ENCODE measurements at places on chromosomes 3 and 15. TPM values are rescaled to one million over a fixed set of nuclear protein-coding genes. Genes with fewer than 3 reads are reported as not detected.

GRCh38 chr3:178088963-178089362 is 447.3 kb upstream of the KCNMB2 start:
- H3K36me3 ChIP-seq: no peaks in the 10 kb centered on the region
- no peaks in the 10 kb centered on the region for H3K27me3 ChIP-seq
- DNase-seq: no peak
- no peak overlapping the region for H3K4me3 ChIP-seq
- no peak overlapping the region for H3K27ac ChIP-seq
- peaks cover 24% of the 10 kb centered on the region for H3K4me1 ChIP-seq

GRCh38 chr3:7740458-7740857 is 761.2 kb upstream of the LMCD1 start:
- H3K4me3 ChIP-seq: no peak overlapping the region
- no peak for DNase-seq
- no peaks in the 10 kb centered on the region for H3K27me3 ChIP-seq
- no peaks in the 10 kb centered on the region for H3K4me1 ChIP-seq
- no peaks in the 10 kb centered on the region for H3K36me3 ChIP-seq

DNA sequence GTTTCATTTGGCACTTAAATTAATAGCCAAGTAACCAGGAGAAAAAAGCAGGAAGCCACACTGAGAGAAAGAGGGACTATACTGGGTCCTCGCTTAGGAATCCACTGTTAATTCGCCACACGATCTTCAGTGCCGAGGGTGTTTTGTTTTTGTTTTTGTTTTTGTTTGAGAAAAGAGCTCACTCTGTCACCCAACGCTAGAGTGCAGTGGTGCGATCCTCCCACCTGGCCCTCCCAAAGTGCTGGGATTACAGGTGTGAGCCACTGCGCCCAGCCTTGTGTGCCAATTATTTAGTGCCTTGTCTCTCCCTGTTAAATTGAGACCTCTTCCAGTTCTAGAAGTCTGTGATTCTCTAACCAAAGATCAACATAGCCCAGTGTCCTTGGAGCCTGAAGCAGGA is 53.8 kb upstream of the TPM1 start:
- no peak overlapping the region for H3K4me3 ChIP-seq
- H3K4me1 ChIP-seq: no peaks in the 10 kb centered on the region
- no peaks in the 10 kb centered on the region for H3K36me3 ChIP-seq
- peaks cover 10% of the 10 kb centered on the region for H3K27me3 ChIP-seq

DNA sequence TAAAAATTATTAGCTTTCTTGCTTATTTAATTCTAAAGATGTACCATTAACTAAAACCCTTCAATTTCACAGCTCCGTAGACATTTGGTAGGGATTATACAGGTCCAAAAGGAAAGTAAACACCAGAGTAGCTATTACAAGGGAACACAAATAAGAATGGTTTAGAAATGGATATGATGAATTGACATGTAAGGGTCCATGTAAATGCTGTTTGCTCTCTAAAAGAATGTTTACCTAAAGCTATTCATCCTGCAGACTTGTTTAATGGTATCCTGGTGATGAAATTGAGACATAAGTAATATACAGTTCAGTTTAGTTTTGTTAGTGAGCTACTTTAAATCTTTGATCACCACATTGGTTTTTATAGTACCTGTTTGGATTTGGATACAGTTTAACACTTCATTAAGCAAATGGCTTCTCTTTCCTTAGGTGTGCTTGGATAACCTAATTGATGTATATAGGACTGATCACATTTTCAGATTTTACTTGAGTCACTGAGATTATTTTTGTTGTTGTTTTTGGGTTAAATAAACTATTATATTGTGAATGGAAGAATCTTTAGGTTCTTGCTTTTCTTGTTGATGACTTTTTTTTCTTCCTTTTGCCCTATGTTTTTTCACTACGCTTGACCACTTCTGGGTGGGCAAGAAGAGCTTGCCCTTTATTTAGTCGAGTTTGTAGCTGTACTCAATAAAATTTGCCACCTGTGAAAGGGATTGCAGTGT is 115.4 kb downstream of the TCF12 start:
- no peak overlapping the region for H3K4me3 ChIP-seq
- H3K27me3 ChIP-seq: no peaks in the 10 kb centered on the region
- H3K4me1 ChIP-seq: peaks cover 20% of the 10 kb centered on the region
- no peak overlapping the region for H3K27ac ChIP-seq
- DNase-seq: no peak

GRCh38 chr3:149448331-149448831 is 26.1 kb upstream of the TM4SF4 start:
- H3K27me3 ChIP-seq: no peaks in the 10 kb centered on the region
- no peak for DNase-seq
- H3K27ac ChIP-seq: no peak overlapping the region
- H3K36me3 ChIP-seq: no peaks in the 10 kb centered on the region
- H3K4me3 ChIP-seq: no peak overlapping the region

DNA sequence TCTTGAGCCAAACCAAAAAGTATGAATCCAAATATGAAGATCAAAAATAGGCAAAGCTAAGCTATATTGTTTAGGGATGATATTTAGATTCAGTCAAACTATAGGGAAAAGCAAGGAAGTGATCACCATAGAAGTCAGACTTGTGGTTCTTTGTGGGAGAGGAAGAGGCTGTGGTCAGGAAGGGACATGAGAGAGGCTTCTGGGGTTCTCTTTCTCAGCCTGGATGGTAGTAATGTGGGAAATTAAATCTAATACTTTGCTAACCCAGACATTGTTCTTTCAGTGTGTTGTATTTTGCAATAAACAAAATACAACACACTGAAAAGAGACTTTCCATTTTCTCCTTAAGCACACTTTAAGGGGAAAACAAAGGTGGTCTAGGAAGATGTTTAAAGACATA is 3.1 kb downstream of the CX3CR1 start:
- peaks cover 19% of the 10 kb centered on the region for H3K4me1 ChIP-seq
- no peak for DNase-seq
- no peaks in the 10 kb centered on the region for H3K36me3 ChIP-seq
- no peak overlapping the region for H3K27ac ChIP-seq
- H3K27me3 ChIP-seq: no peaks in the 10 kb centered on the region
- no peak overlapping the region for H3K4me3 ChIP-seq

DNA sequence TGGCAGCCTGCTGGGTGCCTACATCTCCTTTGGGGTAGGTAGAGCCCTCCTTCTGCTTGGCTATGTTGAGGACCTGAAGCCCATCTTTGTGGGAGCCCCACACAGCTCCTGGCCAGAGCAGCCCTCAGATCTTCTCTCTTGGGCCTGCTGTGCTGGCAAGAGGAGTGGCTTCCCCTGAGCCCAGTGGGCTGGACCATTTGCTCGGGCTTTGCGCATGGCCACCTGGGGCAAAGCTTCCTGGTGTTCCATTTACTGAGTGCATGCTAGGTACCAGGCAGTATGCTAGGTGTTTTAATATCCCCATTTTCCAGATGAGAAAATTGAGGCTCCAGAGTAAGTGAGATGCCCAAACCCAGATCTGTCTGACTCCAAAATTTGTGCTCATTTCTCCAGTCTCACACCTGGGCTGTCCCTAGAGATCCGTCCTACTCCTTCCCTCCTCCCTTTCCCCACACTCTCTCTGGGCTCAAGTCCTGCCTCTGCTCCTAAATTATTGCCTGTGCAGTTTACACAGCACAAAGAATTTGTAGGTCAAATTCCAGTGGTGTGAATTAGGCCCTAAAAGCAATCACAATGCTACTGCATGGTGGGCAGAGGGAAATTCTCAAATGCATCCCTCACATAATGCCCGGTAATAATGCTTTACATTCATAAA is 39.7 kb downstream of the SLC28A1 start:
- H3K27me3 ChIP-seq: no peaks in the 10 kb centered on the region
- no peak overlapping the region for H3K27ac ChIP-seq
- no peak for DNase-seq
- H3K4me1 ChIP-seq: peaks cover 3% of the 10 kb centered on the region
- no peaks in the 10 kb centered on the region for H3K36me3 ChIP-seq

The SETD5 gene
- 89.8 TPM for total RNA-seq

DNA sequence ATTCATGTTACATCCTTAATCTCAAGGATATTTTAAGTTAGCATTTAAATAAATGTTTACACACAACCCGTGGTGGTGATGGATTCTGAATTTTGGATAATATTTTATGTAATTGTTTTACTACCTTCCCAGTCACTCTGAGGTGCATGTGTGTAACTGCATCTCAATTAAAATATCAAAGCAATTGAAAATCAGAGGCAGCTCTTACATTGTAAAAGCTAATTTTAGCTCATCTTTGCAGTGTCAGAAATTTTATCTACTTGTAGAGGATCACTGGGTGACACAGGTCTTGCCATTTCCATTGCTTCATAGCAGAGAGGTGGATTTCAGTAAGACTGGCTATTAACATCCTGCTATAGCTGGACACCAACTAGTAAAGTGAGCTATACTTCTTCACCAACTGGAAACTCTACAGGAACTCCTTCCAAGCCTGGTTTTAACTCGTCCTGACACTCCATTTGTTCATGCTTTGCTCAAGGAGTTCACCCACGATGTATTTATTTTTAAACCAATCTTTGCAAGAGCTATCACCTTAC is 19.6 kb upstream of the MITF start:
- H3K36me3 ChIP-seq: no peaks in the 10 kb centered on the region
- H3K27me3 ChIP-seq: no peaks in the 10 kb centered on the region
- H3K4me3 ChIP-seq: no peak overlapping the region
- H3K4me1 ChIP-seq: no peaks in the 10 kb centered on the region
- H3K27ac ChIP-seq: peak overlapping the region; percentile 38
- no peak for DNase-seq

GRCh38 chr15:74519311-74519710 is 21.7 kb upstream of the ARID3B start:
- H3K4me1 ChIP-seq: no peaks in the 10 kb centered on the region
- no peak overlapping the region for H3K27ac ChIP-seq
- no peak for DNase-seq
- no peak overlapping the region for H3K4me3 ChIP-seq
- no peaks in the 10 kb centered on the region for H3K27me3 ChIP-seq

DNA sequence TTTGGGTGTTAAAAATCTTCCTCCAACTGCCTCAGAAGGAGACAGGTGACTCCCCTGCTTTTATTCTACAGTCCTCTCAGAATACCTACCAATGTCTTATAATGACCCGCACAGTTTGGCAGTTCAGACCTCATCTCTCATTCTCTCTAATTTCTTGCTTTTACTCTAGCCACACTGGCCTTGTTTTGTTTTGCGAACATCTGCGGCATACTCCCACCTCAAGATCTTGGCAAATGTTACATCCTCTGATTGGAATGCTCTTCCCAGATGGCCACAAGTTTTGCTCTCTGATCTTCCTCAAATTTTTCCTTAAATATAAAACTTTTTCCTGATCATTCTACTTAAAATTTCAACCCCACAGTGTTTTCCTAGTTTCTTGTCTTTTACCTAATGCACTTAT is 94.1 kb downstream of the PLSCR2 start:
- no peaks in the 10 kb centered on the region for H3K4me1 ChIP-seq
- H3K4me3 ChIP-seq: no peak overlapping the region
- H3K27me3 ChIP-seq: no peaks in the 10 kb centered on the region
- no peaks in the 10 kb centered on the region for H3K36me3 ChIP-seq
- no peak for DNase-seq
- H3K27ac ChIP-seq: no peak overlapping the region

The GPR15 gene
- 17.0 TPM for total RNA-seq

- no peak overlapping the region for H3K27ac ChIP-seq
- H3K27me3 ChIP-seq: no peaks in the 10 kb centered on the region
- peaks cover 9% of the 10 kb centered on the region for H3K4me1 ChIP-seq
- no peak overlapping the region for H3K4me3 ChIP-seq
- no peak for DNase-seq
These were observed 5.2 kb upstream of the CPLX3 start for GRCh38 chr15:74821091-74821789.

GRCh38 chr3:13294442-13295351 is 125.4 kb downstream of the NUP210 start:
- no peak for DNase-seq
- no peaks in the 10 kb centered on the region for H3K27me3 ChIP-seq
- H3K36me3 ChIP-seq: no peaks in the 10 kb centered on the region
- H3K4me3 ChIP-seq: no peak overlapping the region
- no peaks in the 10 kb centered on the region for H3K4me1 ChIP-seq
- no peak overlapping the region for H3K27ac ChIP-seq

DNA sequence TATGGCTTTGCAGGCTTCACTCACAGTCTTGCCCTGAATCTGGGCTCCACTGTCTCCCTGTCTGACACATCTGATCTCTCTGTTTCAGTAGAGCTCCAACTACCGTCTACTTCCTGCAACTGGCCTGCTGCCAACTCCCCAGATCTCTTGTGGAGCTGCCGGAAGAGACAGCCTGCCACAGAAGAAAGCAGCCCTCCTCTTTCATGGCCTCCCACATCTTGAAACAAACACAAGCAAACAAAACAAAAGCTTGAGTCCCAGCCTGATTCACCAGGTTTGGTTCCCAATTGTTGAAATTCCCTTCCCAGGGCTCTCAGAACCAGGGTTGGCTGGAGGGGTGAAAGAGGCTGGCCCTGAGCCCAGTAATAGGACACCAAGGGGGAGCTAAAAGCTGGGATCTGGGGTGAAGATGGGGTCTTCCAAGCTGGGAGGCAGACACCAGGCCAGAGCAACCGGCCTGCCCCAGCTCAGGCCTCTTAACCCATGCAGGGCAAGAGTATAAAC is 55.3 kb upstream of the CA12 start:
- no peak overlapping the region for H3K4me3 ChIP-seq
- DNase-seq: peak; percentile 85
- H3K4me1 ChIP-seq: peaks cover 29% of the 10 kb centered on the region
- H3K27me3 ChIP-seq: no peaks in the 10 kb centered on the region

GRCh38 chr15:39312984-39313383 is 267.9 kb upstream of the THBS1 start:
- no peaks in the 10 kb centered on the region for H3K36me3 ChIP-seq
- no peaks in the 10 kb centered on the region for H3K4me1 ChIP-seq
- no peaks in the 10 kb centered on the region for H3K27me3 ChIP-seq
- H3K27ac ChIP-seq: no peak overlapping the region
- DNase-seq: no peak

- no peaks in the 10 kb centered on the region for H3K4me1 ChIP-seq
- no peak for DNase-seq
- H3K27me3 ChIP-seq: no peaks in the 10 kb centered on the region
- H3K27ac ChIP-seq: no peak overlapping the region
- no peaks in the 10 kb centered on the region for H3K36me3 ChIP-seq
These were observed 15.1 kb downstream of the KNG1 start for GRCh38 chr3:186732169-186732766.

GRCh38 chr3:154135511-154136173 is 14.5 kb downstream of the ARHGEF26 start:
- H3K36me3 ChIP-seq: no peaks in the 10 kb centered on the region
- H3K27me3 ChIP-seq: no peaks in the 10 kb centered on the region
- no peak overlapping the region for H3K27ac ChIP-seq
- H3K4me1 ChIP-seq: no peaks in the 10 kb centered on the region

- H3K27ac ChIP-seq: no peak overlapping the region
- H3K4me3 ChIP-seq: no peak overlapping the region
These were observed 61.7 kb downstream of the TGFBR2 start for GRCh38 chr3:30668051-30668609.

DNA sequence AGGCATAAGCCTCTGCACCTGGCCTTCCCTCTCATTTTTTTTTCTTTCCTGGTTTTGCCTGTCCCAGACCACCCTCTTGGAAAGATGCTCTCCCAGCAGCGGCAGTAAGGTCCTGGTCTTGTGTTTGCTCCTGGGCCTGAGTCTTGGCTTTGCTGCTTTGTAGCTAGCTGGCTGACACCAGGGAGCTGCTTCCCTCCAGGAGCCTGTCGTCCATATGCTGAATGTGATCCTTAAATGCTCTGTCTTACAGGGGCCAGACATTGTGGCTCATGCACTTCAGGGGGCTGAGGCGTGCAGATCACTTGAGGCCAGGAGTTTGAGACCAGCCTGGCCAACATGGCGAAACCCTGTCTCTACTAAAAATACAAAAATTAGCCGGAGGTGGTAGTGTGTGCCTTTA is 17.2 kb downstream of the FLNB start:
- H3K36me3 ChIP-seq: no peaks in the 10 kb centered on the region
- H3K27ac ChIP-seq: no peak overlapping the region
- no peaks in the 10 kb centered on the region for H3K27me3 ChIP-seq
- no peaks in the 10 kb centered on the region for H3K4me1 ChIP-seq
- H3K4me3 ChIP-seq: no peak overlapping the region

The RAB8B gene
- total RNA-seq: 165 TPM
